A549 treated with ZK216348 at 1 μM for 4 hours (cell line): ENCODE measurements at places on chromosomes 16 and 17. TPM values are rescaled to one million over a fixed set of nuclear protein-coding genes. Genes with fewer than 3 reads are reported as not detected.

CTRB2 gene
- total RNA-seq = not detected in 5 replicates

TGFB1I1 gene
- 37.2 to 57.8 TPM (median 42.0 TPM) in 5 replicates for total RNA-seq

CLEC10A gene
- not detected in 5 replicates for total RNA-seq

OSGIN1 gene
- 20.4 to 40.0 TPM (median 24.5 TPM) in 5 replicates for total RNA-seq

ARL5C gene
- total RNA-seq = not detected in 5 replicates

ATP1B2 gene
- total RNA-seq = 0.20 to 0.74 TPM (median 0.22 TPM) in 5 replicates

TADA2A gene
- total RNA-seq = 12.4 to 18.5 TPM (median 13.0 TPM) in 5 replicates

CCL17 gene
- not detected in 5 replicates for total RNA-seq

PLCG2 gene
- total RNA-seq = 3.5 to 5.2 TPM (median 4.5 TPM) in 5 replicates

NT5M gene
- 6.0 to 13.4 TPM (median 11.0 TPM) in 5 replicates for total RNA-seq

MBTPS1 gene
- total RNA-seq = 34.2 to 49.0 TPM (median 46.7 TPM) in 5 replicates

ATP6V0A1 gene
- 23.9 to 47.5 TPM (median 44.9 TPM) in 5 replicates for total RNA-seq

DNAH3 gene
- 0.05 to 0.20 TPM (median 0.19 TPM) in 5 replicates for total RNA-seq

SRP68 gene
- 74.3 to 88.7 TPM (median 83.4 TPM) in 5 replicates for total RNA-seq

HBQ1 gene
- 4.3 to 9.0 TPM (median 7.2 TPM) in 5 replicates for total RNA-seq

UBB gene
- 2,012 to 2,370 TPM (median 2,162 TPM) in 5 replicates for total RNA-seq
